Sciatic nerve (tissue), 2 donors: ENCODE measurements at places on chromosomes 11 and 22.

DNA sequence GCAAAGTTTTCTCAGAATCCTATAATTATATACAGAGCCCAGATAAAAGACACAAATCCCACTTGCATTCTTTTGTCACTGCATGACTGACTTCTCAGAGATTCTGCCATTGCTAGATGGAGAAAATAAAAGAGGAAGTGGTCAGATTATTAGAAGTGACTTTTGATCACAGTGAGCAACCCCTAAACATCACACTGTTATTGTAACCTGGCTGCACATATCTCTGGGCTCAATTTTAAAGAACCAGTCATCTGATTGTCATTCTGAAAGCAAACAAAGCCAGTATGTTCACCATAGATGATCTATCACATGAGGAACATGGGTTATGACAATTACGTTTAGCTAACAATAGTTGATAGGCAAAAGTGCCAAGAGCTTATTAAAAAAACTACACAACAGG, 47.8 kb downstream of the COPB1 start:
- no peak for DNase-seq

GRCh38 chr11:69831985-69832384, 12.8 kb upstream of the FGF3 start:
- peak; percentile 13 for DNase-seq

DNA sequence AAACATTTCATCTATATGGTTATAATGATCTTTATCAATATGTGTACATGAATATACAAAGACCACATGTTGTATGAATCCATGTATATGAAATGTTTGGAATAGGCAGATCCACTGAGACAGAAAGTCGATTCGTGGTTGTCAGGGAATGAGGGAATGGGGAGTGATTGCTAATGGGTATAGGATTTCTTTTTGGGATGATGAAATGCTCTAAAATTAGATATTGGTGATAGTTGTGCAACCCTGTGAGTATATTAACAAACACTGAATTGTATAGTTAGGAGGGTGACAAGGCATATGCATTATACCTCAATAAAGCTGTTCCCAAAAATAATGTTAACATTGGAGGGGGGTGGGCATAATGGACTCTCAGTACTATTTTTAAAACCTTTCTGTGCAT, 5.0 kb upstream of the PTPMT1 start:
- no peak for DNase-seq

DNA sequence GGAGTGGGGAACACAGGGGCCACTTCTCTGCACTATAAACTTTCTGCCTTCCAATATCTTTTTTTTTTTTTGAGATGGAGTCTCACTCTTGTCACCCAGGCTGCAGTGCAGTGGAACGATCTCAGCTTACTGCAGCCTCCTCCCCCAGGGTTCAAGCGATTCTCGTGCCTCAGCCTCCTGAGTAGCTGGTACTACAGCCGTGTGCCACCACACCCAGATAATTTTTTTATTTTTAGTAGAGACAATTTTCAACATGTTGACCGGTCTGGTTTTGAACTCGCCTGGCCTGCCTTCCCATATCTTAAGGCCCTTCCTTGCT, 1.7 kb downstream of the SLC3A2 start:
- DNase-seq: no peak

DNA sequence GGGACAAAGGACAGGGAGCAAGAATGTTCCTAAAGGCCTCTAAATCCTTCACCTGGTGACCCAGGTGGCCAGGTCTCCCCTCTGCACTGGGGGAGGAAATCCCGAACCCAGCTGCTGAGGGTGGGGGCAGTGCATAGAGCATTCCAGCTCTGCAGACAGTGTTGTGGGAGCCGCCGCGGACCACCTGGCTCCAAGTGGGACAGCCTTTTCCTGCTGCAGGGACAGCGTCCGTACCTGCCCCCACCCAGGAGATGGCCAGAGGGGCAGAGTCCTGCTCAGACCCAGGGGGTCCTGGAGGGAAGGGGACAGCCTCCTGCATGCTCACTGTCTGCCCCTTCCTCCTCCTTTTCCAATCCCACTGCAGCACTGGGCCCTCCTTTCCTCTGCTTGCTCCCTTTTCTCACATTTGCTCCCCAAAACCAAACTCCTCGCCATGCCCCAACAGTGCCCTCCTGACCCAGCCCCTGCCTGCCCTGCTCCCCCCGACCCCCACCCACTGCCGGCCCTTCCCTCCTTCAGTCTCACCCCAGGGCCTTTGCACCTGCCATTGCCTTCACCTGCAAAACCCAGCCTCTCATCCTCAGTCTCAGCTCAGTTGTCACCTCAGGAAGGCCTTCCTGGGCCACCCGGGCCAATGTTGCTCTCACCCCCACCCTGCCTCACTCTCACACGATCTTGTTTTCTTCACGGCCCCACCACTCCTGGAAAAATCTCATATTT, 12.8 kb downstream of the PNPLA5 start:
- peak; percentile 39 for DNase-seq

DNA sequence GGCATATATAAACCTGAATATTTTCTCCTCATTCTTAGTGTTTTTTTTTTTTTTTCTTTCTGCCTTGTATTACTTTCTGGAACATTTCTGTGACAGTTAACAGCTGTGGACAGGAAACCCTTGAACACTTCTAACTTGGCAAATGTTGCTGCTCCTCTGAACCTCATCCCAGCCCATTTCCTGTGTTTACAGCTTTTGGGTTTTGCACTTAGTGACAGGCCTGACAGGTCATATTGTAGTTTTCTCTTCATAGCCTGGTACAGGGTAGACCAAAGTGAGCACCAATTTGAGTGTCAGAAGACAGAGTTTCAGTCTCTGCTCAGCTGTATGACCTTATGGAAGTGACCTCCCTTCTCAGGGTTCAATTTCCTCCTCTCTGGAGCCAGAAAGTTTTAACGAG, 91.6 kb downstream of the STIM1 start:
- no peak for DNase-seq
